ENCODE measurements at places on chromosomes 2 and 18.

GRCh38 chr2:47346-47725 is 1.0 kb upstream of the FAM110C start:
- DNase-seq = no peak

GRCh38 chr18:76476665-76477561 is 18.1 kb downstream of the ZNF516 start:
- no peak for DNase-seq

- no peak for DNase-seq
These were observed 7.7 kb upstream of the ARHGEF4 start for GRCh38 chr2:130829015-130829414.

GRCh38 chr2:217064234-217065011 is 204.6 kb upstream of the TNP1 start:
- no peak for DNase-seq

DNA sequence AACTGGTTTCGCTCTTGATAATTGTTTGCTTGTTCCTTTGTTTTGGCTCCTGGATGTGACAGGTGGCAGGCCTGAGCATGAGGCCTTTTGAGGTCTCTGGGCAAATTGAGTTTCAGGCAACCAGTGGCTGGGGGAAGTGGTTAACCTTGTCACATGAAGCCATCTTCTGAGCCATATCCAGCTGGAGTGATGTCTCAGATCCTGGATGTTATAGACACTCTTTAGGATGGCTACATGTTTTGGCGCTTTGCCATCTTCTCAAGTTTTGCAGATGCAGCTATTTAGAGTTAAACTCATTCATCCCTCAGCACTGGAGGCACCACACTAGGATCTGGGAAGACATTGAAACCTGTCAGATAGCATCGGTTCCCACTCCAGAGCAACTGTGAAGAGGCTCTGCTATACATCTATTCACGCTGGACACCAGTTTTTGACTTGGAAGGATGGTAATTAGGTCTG is 25.3 kb upstream of the TACR1 start:
- DNase-seq = no peak

- no peak for DNase-seq
These were observed 1.7 kb downstream of the TBC1D8 start for GRCh38 chr2:101149241-101150192.

- no peak for DNase-seq
These were observed 82.3 kb upstream of the LDLRAD4 start for GRCh38 chr18:13136056-13136903.

DNA sequence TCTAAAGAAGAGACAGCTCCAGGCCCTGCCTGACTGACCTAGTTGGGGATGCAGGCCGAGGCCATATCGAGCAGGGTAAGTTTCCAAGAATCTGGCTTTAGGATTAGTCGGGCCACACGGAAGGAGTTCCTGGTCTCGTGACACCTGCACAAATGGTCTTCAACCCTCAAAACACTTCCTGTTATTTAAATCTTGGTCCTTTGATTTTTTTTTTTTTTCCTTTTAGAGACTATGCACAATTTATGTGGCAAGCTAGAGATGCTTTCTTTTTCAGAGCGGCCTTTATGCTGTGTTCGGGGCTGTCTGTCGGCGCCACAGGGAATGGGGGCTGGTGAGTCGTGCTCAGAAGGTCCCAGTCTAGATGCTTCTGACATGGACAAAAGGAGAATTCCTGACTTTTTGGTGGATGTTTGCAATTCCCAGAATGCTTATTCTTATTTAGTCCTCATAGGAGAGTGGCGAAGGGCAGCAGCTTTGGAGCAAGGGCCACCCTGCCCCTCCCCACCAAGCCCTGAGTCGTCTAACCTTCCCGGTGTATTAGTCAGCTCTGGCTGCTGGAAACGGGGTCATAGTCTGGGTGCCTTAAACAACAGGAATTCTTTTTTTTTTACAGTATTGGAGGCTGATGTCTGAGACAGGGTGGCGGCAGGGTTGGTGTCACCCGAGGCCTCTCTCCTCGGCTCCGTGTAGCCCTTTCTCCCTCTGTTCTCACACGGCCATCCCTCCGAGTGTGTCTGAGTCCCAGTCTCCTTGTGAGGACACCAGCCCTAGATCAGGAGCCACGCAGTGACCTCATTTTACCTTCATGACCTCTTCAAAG is 27.4 kb downstream of the HPCAL1 start:
- no peak for DNase-seq

- DNase-seq = peak; percentile 11
These were observed 523 bp downstream of the KCTD1 start for GRCh38 chr18:26547646-26548414.

GRCh38 chr18:46273861-46274260 is 169.7 kb downstream of the HAUS1 start:
- no peak for DNase-seq

DNA sequence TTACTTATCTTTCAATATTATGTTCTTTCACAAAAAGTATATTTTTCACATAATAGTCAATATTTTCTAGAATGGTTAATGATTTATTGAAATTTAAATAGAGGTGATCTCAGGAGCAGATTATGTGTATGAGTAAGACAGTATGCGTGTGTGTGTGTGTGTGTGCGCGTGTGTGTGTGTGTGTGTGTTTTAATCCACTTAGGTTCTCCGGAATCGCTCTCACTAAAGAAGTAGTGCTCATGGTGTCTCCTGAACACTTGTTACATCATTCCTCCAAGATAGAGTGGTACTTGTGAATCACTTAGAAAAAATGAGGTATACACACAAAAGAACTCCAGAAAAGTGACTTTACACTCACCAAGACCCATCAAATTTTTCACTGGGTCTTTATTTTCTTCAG is 91.0 kb upstream of the KCNH7 start:
- DNase-seq = no peak

DNA sequence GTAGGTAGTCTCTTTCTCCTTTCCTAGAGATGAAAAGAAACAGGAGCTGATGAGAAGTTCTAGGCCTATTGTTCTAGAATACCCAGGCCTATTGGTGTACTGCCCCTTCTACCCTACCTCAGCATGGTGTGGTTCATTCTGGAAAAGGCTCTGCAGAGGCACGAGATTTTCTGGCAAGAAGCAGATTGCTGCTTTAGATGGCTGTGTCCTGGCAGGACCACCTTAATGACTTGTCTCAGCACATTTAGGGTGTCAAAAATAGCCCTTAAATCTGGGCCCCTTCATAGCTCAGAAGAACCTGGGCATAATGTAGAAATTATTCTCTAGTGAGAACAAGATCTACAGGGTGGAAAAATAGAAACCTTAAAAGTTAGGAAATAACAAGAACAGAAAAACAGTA is 87.9 kb downstream of the BCL2L11 start:
- DNase-seq = no peak
